ENCODE measurements at places on chromosomes 12 and 14.

DNA sequence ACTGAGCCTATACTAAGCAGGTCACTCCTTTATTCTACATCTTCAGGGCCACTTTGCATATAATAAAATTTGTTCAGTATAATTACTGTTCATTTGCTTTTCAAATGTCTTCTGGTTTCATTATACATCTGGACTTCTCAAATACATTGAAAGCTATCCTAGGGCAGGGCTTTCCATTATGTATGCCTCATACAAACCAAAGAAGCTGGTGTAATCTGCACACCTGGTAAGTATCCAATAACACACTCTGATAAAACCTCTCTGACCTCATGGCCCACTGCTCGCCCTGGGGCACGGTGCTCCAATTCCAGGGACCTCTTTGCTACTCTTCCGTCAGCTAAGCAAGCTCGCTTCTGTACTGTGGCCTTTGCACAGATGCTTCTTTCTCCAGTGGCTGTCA, 21.9 kb upstream of the ISM2 start:
- DNase-seq: no peak

DNA sequence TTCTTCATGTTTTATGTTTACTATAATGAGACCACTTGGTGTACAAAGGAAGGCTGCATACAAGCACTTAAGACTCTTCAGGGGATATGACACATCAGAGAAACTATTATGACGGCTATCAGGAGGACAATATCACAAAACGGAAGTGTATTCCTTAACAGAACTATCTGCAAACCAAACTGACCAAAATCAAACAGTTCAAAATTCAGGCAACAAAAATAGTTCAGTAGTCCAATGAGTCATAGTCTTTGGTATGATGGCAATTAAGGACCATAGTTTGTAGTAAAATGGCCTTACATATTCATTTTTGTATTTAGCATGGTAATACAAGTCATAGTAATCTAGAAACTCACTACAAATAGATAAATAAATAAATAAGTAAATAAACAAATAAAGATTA, 1638.7 kb upstream of the SEL1L start:
- no peak for DNase-seq

DNA sequence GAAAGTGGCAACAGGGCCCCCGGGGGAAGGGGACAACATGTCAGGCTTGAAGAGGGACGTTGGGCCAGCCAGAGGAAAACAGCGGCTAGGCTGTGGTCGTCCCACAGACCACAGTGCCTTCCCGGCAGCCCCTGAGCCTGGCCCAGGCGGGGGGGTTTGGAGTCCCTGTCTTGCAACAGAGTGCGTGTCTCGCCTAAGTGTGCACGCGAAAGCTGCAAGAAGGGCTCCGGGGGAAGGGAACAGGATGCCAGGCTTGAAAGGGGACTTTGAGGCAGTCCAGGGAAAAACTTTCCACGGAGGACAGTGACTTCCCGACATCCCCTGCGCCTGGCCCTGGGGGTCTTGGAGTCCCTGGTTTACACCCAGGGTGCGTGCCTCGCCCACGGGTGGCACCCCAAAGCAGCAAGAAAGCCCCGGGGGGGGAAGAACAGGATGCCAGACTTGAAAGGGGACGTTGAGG, 157.5 kb upstream of the ALG10B start:
- no peak for DNase-seq

DNA sequence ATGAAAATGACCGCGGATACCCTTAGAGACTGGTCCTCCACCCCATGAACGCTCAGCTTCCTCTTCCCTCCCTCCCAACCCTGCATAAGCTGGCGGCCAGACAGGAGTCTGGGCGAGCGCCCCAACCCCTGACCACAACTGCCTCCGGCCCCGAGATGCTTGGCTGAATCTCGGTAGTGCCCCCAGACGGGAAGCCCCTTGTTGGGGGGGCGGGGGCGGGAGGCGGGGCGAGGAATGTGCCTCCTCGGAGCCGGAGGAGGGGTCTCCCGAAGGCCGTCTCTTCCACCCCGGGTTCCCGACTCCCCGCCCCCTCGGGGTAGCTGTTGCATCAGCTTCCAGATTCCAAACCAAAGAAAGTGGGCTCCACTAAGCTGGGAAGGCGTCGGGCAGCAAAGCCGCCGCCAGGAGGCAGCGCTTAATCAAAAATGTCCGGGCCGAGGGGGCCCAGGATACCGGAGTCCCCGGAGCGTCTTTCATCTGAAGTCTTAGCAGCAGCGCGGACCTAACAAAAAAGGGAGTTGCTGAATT, 7.1 kb upstream of the MRPL52 start:
- peak; percentile 79 for DNase-seq

GRCh38 chr14:90398315-90398839, 1.5 kb downstream of the CALM1 start:
- peak; percentile 20 for DNase-seq

DNA sequence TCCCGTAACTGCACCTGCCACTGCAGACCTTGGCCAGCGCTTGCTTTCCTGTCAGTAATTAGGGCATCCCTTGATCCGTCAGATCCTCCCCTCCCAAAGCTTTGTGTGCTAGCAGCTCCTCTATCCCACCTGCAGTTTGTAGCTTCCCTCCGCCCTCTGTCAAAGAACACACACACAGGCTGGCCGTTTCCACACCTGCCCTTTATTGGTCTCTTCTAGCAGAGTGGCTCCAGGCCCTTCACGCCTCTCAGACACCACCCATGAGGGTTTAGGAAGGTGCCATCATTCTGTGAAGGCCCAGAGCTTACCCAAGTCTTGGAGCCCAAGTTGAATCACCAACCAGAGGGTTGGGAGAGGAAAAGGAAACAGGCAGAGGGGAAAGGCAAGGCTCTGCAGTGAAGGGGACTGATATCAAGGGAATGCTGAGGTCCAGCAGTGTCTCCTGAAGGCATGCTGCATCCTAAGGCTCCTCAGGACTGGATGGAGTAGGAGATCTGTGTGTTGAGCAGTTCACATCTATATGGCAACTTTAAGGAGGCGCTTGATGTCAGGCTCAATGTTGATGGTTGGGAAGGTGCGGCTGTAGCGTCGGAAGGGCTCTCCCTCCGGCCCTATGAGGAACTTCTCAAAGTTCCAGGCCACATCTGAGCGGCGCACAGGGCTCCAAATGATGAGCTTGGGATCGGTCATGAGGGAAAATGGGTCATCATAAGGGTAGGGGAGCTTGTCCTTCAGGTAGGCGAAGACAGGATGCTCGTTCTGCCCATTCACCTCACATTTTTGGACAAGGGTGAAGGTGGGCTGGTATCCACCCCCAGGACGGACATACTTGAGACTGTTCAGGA, 3.4 kb downstream of the GPX2 start:
- no peak for DNase-seq

- DNase-seq: no peak
These were observed 32.4 kb upstream of the BEGAIN start for GRCh38 chr14:100619396-100620254.

- no peak for DNase-seq
These were observed 137.1 kb upstream of the WSCD2 start for GRCh38 chr12:107992029-107992428.

GRCh38 chr12:99334285-99335056, 313.1 kb upstream of the GARIN6 start:
- no peak for DNase-seq

- DNase-seq: no peak
These were observed 233.8 kb downstream of the ITPR2 start for GRCh38 chr12:26599096-26599695.

- no peak for DNase-seq
These were observed 496.5 kb downstream of the VRK1 start for GRCh38 chr14:97293659-97294058.

DNA sequence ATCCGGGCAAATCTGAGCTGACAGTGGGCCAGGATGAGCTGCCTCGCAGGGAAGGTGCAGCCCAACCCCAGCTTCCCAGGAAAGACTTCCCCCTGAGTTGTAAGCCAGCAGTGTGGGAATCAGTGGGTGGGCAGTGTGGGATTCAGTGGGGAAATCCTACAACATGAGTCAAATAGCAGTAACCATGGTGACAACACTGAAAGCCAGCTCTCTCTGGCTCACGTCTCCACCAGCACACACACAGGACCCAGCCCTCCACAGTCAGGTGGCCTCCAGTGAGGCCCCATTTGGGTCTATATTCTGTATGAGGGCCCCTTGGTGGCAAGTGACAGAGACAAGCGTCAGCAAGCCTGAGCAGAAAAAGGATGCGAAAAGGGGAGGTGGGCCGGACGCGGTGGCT, 6.0 kb upstream of the LGALS3 start:
- peak; percentile 52 for DNase-seq

DNA sequence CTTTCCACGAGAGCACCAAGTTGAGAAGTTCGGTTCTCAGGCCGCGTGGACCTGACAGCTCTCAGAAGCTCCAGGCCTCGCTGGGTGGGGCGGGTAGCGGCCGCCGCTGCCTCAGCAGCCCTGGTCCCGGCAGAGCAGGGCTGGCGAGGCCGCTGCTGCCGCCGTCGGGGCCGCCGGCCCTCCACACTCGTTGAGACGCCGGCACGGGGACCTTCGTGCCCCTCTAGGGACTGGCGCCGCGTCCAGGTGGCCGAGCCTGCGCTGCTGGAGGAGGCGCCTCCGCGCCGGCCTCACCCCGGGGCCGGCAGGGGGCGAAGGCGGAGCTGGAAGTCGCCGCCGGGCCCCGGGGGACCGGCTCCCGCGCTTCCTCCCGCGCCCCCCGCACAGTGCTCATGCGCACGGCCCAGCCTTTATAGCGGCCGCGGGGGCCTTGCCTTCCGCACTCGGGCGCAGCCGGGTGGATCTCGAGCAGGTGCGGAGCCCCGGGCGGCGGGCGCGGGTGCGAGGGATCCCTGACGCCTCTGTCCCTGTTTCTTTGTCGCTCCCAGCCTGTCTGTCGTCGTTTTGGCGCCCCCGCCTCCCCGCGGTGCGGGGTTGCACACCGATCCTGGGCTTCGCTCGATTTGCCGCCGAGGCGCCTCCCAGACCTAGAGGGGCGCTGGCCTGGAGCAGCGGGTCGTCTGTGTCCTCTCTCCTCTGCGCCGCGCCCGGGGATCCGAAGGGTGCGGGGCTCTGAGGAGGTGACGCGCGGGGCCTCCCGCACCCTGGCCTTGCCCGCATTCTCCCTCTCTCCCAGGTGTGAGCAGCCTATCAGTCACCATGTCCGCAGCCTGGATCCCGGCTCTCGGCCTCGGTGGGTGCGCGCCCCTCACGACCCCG, at the start of gene COCH:
TSS of gene COCH (plus strand) at position 440 of the 879 bp plus-strand sequence. CDS start at position 820, 380 bp downstream.
- peak; percentile 29 for DNase-seq
